ENCODE measurements at places on chromosomes 16 and 17.

- no peak for ATAC-seq
Observed at GRCh38 chr17:66602659-66603384, 232.1 kb upstream of the CACNG5 start.

- no peak for ATAC-seq
Observed at GRCh38 chr17:62900096-62900495, 65.9 kb upstream of the TANC2 start.

DNA sequence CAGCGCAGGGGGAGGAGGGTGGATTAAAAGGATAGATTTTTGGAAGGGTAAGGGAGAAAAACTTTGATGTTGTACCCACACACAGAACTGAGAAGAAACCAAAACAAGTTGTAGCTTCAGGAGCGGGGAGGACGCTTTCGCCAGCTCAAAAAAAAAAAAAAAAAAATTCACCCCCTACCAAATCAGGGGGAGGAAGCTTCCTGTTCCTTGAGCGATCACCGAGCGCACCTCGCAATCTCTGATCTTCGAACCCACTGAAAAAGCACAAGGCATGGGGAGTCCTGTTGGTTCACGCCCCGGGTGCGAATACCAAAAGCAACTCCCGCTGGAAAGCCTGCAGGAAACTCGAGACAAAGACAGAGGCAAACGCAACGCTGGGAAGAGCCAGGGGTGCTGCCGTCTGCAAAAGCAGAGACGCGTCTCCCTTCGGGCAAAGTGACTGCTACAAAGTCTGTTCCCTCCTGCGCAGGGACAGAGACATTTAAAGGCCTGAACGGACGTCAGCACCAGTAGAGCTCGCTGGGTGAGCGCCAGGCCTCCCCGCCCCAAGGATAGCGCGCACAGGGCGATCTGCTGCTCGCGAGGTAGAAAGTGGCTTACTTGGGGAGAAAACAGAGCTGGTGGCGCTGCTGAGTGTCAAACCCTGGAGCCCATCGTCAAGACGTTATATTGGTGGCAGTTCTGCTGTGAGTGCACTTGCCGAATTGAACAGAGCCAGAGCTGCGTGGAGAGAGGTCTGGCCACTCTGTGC is 190.4 kb downstream of the USP22 start:
- ATAC-seq, result no peak

GRCh38 chr16:4057439-4057877 is 58.8 kb downstream of the ADCY9 start:
- ATAC-seq, result no peak

- peak; percentile 50 for ATAC-seq
Observed at GRCh38 chr16:920051-920681, 50.6 kb downstream of the LMF1 start.

- ATAC-seq, result no peak
Observed at GRCh38 chr16:85385463-85386331, 227.4 kb upstream of the GSE1 start.

Measured in gastroesophageal sphincter (tissue), 4 donors.